Glomerular endothelial cell (primary cell): ENCODE measurements at places on chromosomes 12 and 14. TPM values are rescaled to one million over a fixed set of nuclear protein-coding genes. Genes with fewer than 3 reads are reported as not detected.

SERPINA10 gene
- not detected in 2 replicates for total RNA-seq

SLCO1C1 gene
- not detected in 2 replicates for total RNA-seq

VEZT gene
- 70.5 and 70.6 TPM in 2 replicates for total RNA-seq

STON2 gene
- 3.4 and 6.4 TPM in 2 replicates for total RNA-seq

ZFHX2 gene
- 0.93 and 1.8 TPM in 2 replicates for total RNA-seq

SMIM41 gene
- total RNA-seq, result not detected in 2 replicates

SYNDIG1L gene
- not detected in 2 replicates for total RNA-seq

DNA sequence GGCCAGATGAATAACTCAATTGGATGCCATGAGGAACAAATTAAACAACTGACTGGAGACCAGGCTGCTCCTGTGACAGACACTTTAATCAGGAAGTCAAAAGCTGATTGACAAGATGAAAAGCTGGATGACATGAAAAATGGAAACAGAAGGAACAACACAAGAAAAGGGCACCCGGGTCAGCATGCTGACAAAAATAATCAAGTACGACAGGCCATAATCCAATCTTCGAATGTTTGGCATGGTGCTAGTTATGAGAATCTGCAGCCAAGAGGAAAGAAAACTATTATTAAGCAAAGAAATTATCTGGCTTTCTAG, 544.7 kb downstream of the ETNK1 start:
- no peak for DNase-seq

DNA sequence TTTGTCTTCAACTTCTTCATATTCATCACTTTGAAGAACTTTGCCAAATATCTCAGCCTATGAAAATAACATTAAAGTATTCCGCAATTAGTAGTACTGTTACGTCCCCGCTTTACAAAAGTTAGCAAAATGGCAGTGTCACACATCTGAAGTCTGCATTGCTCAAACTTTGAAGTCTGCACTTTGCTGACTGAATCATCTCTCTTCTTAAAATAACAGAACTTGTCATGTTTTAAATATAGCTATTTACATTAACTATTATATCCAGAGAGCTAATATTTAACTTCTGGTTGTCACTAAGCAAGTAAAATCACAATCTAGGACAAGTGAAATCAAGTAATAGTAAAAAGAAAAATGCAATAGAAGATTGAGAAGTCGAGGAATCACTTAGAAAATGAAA, 34.5 kb downstream of the IPO8 start:
- no peak for DNase-seq

DNA sequence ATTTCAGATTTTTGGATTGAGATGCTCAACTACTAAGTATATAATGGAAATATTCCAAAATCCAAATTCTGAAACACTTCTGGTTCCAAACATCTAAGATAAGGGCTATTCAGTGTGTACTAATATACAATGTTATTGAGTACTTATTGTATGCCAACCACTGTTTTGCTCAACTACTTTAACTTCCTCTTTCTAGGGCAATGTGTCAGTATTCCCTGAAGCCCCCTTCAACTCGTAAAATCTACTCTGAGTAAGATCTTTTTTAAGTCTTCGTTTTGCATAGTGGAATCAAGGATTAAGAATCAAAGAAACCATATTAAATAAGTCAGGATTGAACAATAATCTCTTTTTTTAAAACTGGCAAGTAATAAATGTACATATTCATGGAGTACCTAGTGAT, 45.5 kb downstream of the SPATA7 start:
- no peak for DNase-seq

- DNase-seq, result no peak
These were observed 14.6 kb downstream of the MEG3 start for GRCh38 chr14:100840286-100841065.

DNA sequence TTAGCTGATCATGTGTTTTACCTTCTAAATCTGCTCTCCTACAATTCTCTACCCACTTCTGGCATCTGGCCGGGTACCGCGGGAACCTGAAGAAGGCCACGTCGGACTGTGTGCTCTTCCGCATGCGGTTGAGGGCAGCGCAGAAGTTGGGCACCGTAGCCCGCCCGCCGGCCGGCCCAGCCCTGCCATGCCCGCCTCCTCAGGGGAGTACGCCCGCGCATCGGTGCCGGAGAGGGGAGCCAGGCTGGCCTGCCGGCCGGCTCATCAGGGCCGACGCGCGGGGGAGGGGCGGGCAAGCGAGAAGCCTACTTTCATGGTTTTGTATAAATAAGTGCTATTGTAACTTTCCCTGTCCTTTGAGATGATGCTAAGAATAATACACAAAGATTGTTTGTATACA, 19.9 kb upstream of the ADAMTS20 start:
- no peak for DNase-seq

- no peak for DNase-seq
These were observed 68.0 kb downstream of the RASSF3 start for GRCh38 chr12:64678248-64678647.

GRCh38 chr12:123850246-123851134, 88.4 kb downstream of the DNAH10 start:
- DNase-seq, result no peak

DNA sequence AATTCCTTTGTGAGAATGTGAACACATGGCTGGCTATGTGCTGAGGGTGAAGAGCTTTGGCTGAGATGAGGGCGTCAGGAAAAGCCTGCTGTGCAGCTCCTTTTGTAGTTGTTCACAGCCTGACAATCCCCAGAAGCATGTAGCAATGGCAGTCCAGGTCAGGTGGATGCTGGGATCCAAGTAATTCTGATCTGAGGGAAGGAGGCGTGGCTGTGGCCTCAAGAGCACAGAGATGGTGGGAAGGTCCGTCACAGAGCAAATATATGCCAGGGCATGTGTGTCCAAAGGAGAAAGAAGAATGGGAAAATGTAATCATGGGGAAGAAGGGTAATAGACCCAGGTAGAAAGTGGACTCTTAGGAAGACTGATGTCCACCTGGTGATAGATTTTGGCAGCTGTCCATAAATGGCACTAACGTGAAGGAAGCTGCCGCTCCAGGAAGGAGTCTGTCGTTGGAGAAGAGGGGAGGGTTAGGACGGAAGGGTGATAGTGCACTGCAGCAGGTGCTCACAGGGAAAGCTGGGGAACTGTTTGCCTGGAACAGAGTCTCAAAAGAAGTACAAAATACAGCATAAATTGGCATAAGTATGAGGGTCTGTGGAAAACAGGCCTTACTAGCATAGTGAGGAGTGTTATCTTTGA, 13.8 kb downstream of the MGST1 start:
- no peak for DNase-seq

DNA sequence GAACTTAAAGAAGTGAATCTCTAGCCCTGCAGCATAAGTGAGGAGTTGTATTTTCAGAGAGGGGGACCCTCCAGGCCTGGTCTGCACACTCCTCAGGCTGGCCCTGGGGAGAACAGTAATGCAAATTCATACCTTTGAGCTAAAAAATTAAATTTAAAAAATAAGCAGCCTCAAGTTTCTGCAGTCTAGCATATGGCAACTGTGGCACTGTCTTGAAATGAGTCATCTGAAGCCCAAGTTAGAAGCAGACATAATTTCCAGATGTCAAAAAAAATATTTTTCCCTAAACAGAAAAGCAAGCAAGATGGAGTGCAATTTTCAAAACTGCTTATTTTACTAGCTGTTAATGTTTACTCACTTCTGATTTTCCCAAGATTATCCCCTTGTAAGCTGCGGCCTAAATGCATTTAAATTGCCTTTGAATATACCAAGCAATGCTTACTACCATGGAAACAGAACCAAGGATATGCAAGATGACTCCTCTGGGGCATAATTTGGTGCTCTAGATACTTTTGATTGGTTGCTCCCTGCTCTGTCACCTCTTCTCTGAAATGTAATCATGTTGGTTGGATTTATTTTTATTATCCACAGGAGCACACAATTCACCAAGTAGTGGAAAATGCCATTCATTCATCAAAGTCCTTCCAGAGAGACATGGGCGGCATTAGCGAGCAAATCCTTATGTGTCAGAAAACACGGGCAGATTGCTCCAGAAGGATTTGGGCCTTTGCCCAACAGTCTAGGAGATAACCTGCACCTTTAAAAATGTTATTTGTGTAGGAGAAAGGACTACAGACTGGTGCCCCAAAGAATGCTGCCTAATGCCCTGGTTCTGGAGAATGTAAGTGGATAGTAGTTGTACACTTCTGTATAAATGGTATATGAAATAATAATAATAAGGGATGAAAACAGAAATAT, 25.0 kb upstream of the DHRS7 start:
- DNase-seq, result no peak

GRCh38 chr12:25716842-25717241, 163.8 kb upstream of the LMNTD1 start:
- no peak for DNase-seq

GRCh38 chr12:125038976-125039625, 26.1 kb upstream of the AACS start:
- no peak for DNase-seq

DNA sequence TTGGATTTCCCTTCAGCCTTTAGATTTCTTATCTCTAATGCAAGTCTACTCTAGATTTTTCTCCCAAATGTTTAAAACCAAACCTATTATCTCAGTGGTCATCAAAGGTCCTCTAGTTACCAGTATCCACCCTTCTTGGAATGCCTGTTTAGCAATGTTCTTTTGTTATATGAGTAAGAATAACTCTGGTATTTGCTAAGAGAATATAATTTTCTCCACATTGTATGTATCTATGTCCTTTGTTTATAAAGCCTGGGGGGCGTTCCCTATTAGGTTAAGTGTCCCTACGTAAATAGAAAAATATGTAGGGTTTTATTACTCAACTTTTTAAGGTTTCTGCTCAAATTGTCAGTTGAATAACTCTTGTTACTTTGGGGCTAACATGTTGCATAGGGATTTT, 27.3 kb downstream of the PPM1A start:
- DNase-seq, result no peak

- no peak for DNase-seq
These were observed 166.6 kb downstream of the KTN1 start for GRCh38 chr14:55746558-55746957.

DNA sequence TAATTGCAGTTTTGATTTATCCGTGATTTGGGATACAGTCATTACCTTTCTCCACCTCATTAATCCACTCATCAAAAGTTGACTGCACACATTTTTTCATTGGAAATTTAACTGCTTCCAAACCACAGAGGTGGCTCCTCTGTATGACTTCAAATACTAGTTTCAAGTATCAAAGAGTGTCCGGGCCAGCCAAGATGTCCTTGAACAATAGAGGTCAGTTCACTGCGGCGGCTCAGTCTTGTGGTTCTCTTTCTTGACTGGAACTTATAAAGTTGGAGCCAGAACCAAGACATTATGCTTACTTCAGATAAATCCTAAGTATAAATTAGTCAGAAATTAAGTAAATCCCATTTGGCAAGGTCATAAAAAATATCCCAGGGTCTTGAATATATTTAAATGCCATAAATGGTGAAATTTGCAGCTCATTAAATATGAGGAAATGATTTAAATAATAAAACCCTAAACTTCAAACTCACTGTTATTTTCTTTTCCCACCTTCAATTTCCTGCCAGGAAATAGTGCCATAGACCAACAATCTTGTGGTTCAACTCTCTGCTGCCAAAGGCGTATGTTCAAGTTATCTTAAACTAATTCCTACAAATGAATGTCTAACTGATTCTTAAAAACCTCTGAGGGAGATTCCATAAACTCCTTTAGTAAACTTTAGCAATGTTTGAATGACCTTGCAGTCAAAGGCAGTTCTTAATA, 360.8 kb downstream of the AEBP2 start:
- DNase-seq, result peak; percentile 48

DNA sequence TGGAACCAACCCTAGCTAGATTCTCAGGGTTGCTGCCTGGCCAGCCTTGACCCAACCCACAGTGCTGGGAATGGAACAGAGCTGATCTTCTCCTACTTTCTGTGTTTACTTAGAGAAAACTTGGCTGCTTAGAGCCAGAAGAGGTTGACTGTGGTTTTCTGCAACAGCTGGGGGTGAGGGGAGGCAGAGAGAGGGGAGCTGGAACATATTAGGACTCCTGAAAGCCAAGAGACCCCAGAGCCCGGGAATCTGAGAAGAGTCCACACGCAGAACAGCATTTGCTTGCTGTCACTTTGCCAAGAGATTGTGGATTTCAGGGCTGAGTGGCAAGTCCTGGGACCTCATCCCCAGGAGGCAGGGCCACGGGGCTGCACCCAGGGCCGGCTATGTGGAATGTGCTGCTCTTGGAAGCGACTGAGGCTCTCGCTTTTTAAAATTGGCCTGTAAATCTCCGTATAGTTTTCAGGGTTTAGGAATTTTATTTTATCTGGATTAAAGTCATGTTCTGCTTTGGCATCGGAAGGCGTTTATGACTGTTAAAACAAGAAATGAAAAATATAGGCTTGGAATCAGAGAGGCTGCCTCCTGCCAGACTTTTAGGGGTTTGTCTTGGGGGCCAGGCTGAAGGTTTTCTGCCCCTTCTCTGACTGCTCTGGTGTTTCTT, 22.3 kb upstream of the MED13L start:
- DNase-seq, result no peak

- DNase-seq, result no peak
These were observed 83.3 kb upstream of the TSPAN11 start for GRCh38 chr12:30843211-30843610.

GRCh38 chr12:114206525-114206924, 199.4 kb downstream of the TBX5 start:
- DNase-seq, result no peak

- no peak for DNase-seq
These were observed 2.7 kb downstream of the MYO1A start for GRCh38 chr12:57046947-57047890.

DNA sequence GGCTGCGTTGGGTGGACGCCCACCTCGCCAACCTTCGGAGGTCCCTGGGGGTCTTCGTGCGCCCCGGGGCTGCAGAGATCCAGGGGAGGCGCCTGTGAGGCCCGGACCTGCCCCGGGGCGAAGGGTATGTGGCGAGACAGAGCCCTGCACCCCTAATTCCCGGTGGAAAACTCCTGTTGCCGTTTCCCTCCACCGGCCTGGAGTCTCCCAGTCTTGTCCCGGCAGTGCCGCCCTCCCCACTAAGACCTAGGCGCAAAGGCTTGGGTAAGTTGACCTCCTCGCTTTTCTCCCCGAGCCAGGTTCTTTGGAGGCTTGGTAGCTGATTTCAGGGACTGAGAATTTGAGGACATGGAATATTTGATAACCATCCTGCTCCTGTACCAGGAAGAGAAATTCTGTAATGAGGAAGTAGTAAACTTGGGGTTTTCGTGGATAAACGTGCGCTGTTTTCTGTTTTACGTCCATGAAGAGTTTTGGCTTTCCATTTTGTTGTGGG, 530 bp downstream of the APAF1 start:
- no peak for DNase-seq

GRCh38 chr12:131617179-131617578, 93.7 kb upstream of the SFSWAP start:
- DNase-seq, result no peak
